ENCODE measurements at places on chromosomes 13 and 19. TPM values are rescaled to one million over a fixed set of nuclear protein-coding genes. Genes with fewer than 3 reads are reported as not detected.

The FCAR gene
- total RNA-seq = 8.6 TPM

The NLRP7 gene
- not detected for total RNA-seq

The DCLK1 gene
- not detected for total RNA-seq

The KCTD12 gene
- total RNA-seq = 4.6 TPM

The DHDH gene
- total RNA-seq = 0.86 TPM

The SULT2A1 gene
- not detected for total RNA-seq

The TRPC4 gene
- total RNA-seq = not detected

The ZNF793 gene
- 5.4 TPM for total RNA-seq

The SHISA2 gene
- total RNA-seq = 0.37 TPM

The KIR2DL1 gene
- not detected for total RNA-seq

The CSNK1G2 gene
- total RNA-seq = 117 TPM

The ZNF90 gene
- total RNA-seq = 2.4 TPM

The FSD1 gene
- total RNA-seq = 1.5 TPM

The TEX29 gene
- total RNA-seq = not detected

The ZNF229 gene
- total RNA-seq = 0.25 TPM

The FUT1 gene
- 0.16 TPM for total RNA-seq

The KRTDAP gene
- not detected for total RNA-seq

The ARRDC5 gene
- 4.8 TPM for total RNA-seq
